Heart left ventricle (tissue), 16 donors: ENCODE measurements at places on chromosomes 2 and 18.
A peak's percentile ranks its signal among the peaks of the same experiment; 100 is the strongest.

GRCh38 chr2:239297142-239298004 lies 103.4 kb downstream of the HDAC4 start:
- peak; percentile 25 for DNase-seq

DNA sequence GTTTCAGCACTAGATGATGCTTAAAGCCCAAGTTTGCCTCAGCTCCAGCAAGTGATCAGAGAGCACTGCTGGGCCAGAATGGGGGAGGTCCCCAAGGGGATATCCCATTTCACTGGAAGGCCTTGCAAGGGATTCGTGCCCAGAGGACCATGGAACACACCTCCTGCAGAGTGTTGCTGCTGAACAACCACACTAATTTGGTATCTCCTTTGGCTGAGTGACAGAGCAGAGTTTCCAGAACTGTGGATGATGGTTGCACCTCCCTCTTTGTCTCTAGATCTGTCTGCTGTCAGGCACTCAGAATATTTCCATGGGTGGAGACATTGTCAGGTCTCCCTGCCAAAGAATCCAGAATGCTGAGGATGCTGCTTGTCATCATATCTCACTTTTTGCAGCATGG lies 484.8 kb upstream of the NETO1 start:
- DNase-seq = peak; percentile 34

GRCh38 chr2:137107904-137108303 lies 342.6 kb downstream of the THSD7B start:
- DNase-seq = no peak

DNA sequence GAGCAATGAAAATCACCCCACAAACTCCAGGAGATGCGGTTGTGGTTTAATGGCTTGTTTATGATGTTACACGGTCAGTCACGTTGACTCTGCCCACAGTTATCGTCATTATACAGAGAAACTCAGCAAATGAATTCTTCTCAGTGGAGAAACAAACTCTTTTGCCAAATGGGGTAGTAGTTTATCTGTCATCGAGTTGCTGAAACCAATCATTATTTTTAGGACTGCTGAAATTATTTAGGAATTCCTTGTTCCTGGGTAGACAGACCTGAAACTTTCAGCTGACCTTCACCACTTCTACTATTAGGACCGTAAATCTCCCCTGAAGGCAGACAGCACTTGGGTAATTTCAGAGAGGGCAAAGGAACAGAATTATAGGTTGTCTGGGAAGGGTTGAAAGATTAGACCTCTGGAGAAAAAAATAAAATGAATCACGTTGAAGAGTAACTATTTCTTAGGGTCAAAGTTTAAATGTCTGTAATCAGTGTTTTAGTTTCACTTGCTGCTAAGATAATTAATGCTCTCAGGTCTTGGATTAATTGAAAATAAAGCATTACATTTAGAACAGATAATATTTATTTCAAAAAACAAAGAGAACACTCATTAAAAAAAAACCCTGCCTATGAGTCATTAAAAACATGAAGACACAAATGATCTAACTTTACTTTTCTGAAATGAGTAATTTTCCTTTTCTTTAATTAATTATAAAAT lies 52.1 kb upstream of the LYPD6 start:
- DNase-seq = no peak

DNA sequence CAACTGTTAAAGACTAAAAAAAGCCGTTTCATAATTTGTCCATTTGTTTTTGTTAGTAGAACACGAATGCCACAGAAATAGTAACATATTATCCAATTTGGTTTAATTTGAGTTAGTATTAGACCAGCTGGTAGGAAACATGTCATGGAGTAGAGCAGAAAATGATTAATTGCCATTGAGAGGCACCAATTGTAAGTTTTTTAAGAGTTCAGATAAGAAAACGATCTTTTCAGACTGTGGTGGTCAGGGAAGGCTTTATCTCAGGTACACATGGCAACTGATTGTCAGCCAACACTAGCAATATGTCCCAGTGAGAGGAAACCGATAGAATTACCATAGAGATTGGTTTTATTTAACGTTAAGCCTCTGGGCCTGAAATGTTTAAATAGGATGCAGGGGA lies 438.2 kb upstream of the MAP2 start:
- DNase-seq = no peak

DNA sequence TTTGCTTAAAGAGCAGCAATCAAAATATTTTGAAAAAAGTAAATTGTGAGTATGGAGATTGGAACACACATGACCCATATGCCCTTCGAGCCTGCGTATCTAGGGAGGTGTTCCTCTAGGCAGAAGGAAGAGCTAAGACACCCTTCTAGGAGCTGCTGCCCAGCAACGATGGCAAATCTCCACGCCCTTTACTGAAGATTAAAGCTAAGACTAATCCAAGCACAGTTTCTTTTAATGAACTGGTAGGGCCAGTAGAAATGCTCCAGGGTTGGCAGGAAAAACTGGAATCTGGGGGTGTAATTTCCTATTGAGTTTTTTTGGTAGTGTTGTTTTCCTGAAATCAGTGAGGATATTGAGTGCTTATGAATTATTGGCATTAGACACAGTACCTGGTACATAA lies 712 bp upstream of the SERPINB13 start:
- no peak for DNase-seq

GRCh38 chr2:1976728-1977416 lies 232.6 kb upstream of the PXDN start:
- no peak for DNase-seq

DNA sequence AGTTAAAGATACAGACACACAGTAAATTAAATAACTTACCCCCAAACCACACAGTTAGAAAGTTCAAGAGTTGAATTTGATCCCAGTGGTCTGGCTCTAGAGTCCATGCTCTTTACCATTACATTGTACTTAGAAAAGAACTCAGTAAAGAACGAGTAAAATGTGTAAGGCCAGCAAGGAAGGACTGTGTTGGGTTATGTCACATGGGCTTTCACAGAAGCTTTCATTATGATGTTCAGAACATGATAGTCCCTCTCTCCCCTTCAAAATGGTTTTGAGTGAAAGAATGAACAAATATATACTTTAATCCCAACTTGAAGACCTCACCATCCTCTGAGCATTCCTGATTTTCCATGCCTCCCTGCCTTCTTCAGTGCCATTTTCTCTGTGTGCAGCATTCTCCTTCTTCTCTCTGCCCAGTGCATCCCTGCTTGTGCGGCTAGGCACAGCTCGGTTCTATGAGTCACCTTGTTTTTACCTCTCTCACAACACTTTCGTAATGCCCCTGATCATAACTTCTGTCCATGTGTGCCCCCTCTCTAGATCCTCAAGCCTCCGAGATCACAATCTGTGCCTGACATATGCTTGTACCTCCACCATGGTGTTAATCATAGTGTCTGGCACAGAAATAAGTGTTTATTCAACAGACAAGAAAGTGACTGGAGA lies 22.0 kb downstream of the RASGRP3 start:
- no peak for DNase-seq

DNA sequence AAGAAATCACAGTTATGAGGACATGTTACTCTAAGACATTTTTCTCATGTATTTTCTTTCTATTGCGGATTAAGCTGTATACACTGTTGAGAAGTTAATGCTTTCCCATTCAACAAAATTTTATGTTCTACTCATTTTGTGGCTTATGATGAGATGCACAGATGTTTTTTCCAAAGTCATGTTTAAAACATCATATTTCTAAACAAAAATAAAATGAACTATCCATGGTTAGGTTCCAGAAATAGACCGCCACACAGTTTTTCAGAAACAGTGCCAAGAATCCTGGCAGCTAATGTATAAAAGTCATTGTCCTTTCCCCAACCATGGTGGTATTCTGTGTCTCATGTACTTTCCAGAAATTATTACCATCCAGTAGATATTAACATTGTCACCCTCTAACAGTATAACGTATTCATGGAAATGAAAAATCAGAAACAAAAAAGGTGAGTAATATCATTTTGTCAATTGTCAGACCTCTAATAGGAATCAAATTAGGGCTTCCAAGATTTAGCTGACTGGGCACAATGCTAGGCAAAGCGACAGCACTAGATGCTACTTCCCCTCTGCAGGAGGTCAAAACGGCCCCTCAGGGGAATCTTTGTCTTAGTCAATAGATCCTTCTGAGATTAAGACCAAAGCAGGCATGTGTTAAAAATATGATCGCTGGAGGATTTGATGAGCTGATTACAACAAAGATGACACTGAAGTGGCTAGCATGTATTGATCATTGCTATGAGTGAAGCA lies 54.4 kb upstream of the ZNF397 start:
- no peak for DNase-seq

- DNase-seq = no peak
Observed at GRCh38 chr2:99854236-99854852, 288.0 kb downstream of the AFF3 start.

- no peak for DNase-seq
Observed at GRCh38 chr18:70194227-70194890, 11.1 kb downstream of the RTTN start.

DNA sequence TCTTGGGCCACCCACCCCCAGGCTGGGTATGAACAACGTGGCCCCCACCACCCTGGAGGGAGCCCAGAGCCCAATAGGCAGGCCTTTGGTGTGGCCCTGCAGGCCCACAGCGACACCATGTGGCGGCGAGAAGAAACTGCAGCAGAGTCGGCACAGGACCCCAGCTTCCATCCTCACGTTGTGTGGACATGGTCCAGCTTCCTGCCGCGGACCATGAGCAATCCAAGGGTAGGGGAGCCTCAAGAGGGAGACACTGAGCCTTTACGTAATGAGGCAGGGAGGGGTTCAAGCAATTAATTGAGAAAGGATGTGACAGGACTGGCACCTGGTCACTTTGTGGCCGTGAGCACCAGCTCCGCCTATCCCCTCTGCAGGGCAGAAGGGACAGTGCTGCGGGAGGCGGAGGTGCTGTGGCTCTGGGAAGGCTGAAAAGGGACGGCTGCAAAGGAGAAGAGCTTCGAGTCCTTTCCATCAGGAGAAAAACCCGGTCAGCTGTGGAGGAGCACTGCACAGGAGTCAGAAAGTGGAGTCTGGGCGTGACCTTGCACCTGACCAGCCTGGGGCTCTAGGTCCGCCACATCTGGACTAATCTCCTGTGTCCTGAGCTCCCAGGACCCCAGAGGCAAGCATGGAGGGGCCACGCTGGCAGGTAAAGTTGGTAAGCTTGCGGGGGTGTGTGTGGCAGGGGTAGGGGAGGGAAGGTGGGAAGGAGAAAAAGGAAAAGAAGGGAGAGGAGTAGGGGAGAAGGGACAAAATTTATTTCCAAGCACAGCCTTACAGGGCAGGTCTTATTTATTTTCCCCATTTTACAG lies 44.9 kb downstream of the TMEM37 start:
- DNase-seq = peak; percentile 45

GRCh38 chr2:98372121-98372520 lies 25.9 kb downstream of the CNGA3 start:
- no peak for DNase-seq

- no peak for DNase-seq
Observed at GRCh38 chr2:195338856-195339255, 318.2 kb upstream of the SLC39A10 start.

DNA sequence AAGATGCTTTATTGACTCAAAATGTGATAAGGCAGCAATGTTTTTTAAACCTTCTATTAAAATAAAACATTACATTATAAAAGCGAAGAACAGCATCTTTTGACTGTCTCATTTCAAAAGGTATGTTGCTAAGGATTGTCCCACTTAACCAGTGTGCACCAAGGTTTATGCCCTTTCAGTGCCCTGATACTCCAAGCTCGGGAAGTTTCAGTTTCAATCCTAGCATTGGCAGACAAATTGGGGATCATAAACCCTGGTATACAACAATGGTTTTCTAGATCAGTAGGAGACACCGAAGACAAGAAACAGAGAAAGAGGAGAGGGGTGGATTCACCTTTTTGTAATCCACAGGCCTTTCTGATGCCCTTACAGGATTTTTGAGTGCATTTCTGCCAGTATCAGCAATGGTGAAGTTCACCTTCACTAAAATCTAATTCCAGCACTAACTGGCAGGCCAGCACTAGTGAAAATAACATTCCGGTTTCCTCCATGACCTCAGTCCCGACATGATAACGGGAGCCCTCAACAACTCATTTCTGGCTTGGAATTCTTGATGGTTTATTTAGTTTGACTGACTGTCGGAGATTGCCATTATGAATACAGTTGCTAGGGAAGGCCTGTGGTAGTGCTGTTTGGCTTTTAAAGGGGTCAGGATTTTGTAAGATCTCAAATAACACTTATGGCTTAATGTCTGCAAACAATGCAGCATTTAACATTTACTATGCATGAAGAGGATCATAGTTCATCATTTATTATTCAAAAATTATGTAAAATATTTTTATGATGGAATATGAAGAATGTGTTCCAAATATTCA lies 33.3 kb upstream of the FIGN start:
- no peak for DNase-seq

- no peak for DNase-seq
Observed at GRCh38 chr2:212354382-212354781, 184.2 kb downstream of the ERBB4 start.

DNA sequence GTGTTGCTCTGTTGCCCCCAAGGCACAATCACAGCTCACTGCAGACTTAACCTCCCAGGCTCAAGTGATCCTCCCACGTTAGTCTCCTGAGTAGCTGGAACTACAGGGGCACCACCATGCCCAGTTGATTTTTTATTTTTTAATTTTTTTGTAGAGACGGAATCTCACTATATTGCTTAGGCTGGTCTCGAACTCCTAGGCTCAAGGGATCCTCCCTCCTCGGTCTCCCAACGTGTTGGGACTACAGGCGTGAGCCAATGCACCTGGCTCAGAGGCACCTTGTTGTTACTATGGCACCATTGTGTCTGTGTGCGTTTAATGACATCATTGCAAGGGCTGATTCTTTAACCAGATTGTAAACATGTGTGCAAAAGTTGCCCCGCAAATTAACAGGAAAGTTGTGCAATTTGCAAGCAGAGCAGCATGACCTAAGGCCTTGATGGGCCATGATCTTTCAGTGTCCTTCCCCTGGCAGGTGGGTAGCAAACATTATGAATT lies 22.6 kb downstream of the TCF23 start:
- DNase-seq = no peak

- DNase-seq = no peak
Observed at GRCh38 chr2:178477443-178478129, 814 bp downstream of the FKBP7 start.

GRCh38 chr2:138435701-138436100 lies 65.9 kb upstream of the SPOPL start:
- DNase-seq = no peak

- no peak for DNase-seq
Observed at GRCh38 chr18:28108814-28109213, 68.1 kb downstream of the CDH2 start.

DNA sequence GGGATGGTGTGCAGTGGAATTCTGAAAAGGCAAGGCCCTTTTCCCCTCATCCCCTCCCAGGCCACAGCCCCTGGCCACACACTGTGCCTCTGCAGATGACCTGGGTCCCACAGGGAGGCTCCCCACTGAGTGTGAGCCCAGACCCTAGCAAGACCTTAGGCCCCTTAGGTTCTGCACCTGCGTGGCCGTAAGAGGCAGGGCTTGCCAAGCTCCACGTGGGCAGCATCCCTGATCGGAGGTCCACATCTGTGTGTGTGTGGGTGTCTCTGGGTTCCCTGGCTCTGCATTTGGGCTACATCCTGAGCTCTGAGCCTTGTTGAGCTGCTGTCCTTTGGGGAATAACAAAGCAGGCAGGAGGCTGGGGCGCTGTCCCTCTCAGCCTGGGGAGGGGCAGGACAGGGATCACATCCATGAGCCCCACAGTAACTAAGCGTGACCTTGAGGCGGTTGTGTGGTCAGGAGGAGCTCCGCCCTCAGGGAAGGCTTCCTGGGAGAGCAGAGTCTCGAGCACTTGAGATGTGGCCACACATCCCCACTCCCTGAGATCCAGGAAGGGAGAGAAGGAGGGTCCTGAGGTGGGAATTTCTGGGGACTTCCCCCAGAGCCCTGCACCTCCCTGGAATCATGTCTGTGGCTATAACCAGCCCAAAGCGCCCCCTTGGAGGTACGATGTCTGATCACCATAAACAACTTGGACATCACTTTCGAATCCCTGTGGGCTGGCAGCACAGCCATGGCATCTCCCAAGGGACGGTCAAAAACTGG lies 84.8 kb downstream of the STPG4 start:
- no peak for DNase-seq
